Uterine smooth muscle cell (primary cell): ENCODE measurements at places on chromosomes 3 and 15. TPM values are rescaled to one million over a fixed set of nuclear protein-coding genes. Genes with fewer than 3 reads are reported as not detected.

The CCDC80 gene
- 134 and 363 TPM in 2 replicates for total RNA-seq

The CSPG4 gene
- total RNA-seq = 101 and 122 TPM in 2 replicates

The NR2F2 gene
- total RNA-seq = 30.2 and 41.1 TPM in 2 replicates

The CGNL1 gene
- 0.66 and 1.5 TPM in 2 replicates for total RNA-seq

The MNS1 gene
- 1.5 and 3.9 TPM in 2 replicates for total RNA-seq

The KBTBD8 gene
- total RNA-seq = 3.2 and 4.0 TPM in 2 replicates

The PXK gene
- 45.3 and 69.1 TPM in 2 replicates for total RNA-seq

The PPP1R14D gene
- total RNA-seq = not detected in 2 replicates

The HRH1 gene
- 6.6 and 11.4 TPM in 2 replicates for total RNA-seq

The HESX1 gene
- total RNA-seq = 1.4 TPM in 1 of 2 replicates, not detected in the other

The STRC gene
- 0.12 TPM in 1 of 2 replicates, not detected in the other for total RNA-seq

The RASGRP1 gene
- total RNA-seq = 0.12 and 0.22 TPM in 2 replicates

The ARRDC4 gene
- total RNA-seq = 5.9 and 8.4 TPM in 2 replicates
